Activated CD4-positive, alpha-beta T cell treated with anti-CD3 and anti-CD28 coated beads for 1 hour (primary cell): ENCODE measurements at places on chromosomes 7 and 10.

DNA sequence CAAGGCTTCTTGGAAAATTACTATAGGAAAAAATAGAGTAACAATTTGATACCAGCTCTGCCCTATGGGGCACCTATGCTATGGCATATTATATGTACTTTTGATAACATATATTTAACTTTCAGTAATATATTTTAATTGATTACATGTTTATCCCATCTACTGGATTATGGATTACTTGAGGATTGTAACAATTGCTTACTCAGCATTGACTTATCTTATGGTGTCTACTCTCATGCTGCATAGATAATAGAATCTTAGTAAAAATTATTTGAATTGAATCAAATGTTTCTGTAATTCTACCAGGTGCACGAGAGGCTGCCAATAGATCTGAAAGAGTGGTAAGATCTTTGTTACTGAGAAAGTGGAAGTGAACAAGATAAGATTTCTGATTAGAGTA, 57.8 kb upstream of the CALCR start:
- DNase-seq, result no peak

DNA sequence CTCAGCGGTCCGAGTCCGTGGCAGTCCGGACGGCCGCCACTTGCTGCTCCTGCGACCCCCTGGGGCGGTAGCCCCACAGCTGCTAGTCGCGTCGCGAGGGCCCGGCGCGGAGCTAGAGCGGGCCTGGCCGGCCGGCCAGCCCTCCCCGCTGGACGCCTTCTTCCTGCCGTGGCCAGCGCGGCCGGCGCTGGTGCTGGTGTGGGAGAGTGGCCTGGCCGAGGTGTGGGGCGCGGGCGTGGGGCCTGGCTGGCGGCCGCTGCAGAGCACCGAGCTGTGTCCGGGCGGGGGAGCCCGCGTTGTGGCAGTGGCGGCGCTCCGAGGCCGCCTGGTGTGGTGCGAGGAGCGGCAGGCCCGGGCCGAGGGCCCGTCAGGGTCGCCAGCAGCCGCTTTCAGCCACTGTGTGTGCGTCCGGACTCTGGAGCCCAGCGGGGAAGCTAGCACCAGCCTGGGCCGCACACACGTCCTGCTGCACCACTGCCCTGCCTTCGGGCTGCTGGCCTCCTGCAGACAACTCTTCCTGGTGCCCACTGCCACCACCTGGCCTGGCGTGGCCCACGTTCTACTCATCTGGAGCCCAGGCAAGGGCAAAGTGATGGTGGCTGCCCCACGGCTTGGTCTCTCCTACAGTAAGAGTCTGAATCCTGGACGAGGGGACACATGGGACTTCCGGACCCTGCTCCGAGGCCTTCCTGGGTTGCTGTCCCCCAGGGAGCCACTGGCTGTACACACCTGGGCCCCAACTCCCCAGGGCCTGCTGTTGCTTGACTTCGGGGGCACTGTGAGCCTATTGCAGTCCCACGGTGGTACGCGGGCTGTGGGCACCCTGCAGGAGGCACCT, 631 bp downstream of the HPS6 start:
- no peak for DNase-seq

DNA sequence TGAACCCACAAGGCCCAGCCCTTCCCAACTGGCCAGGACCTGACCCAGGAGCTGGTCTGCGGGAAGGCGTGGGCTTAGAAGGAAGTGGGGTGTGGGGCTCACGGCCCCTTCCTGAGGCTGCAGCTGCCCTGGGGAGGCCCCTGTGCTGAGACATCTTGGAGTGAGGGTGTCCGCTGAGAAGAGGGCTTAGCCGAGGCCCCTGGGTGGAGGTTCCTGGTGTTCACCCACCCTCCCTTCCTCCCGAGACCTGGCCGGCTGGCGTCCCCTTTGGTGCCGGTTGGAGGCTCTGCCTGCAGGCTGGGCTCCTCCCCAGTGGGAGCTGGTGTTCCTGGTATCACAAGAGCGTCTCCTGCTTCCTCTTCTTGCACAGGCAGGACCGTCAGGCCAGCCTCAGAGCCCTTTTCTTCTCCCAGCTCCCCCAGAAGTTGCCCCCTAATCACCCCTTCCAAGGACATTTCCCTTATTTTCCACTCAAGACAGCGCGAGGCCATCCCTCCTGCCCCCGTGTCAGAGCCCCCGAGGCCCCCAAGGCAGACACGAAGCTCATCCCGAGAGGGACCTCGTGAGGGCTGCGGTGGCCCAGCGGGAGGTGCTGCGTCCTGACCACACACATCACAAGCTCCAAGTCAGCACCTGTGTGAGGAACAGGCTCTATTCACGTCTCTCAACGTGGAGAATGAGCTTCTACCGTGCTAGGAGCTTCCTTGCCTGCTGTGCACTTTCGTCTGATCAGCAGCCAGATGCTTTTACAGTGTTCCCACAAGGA, 25.1 kb upstream of the FAM20C start:
- DNase-seq, result no peak

DNA sequence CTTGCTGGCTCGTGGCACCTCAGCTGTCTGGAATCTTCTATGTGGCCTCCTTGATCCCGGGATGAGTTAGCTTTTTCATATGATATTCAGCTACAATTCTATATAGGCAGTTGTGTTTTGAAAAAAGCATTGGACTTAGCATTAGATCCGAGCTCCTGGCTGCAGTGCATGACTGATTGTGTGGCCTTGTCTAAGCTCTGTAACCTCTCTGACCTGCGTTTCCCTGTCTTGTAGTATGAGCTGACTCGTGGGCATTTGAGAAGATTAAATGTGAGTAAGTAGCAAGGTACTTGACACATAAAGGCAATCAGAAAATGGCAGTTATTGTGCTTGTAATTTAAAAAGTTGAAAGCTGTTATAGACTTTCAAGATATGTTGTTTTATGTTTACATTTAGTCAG, 85.9 kb downstream of the CCNY start:
- no peak for DNase-seq

GRCh38 chr10:113504423-113504822, 48.4 kb upstream of the HABP2 start:
- no peak for DNase-seq

GRCh38 chr10:10661176-10661575, 356.5 kb upstream of the CELF2 start:
- no peak for DNase-seq

DNA sequence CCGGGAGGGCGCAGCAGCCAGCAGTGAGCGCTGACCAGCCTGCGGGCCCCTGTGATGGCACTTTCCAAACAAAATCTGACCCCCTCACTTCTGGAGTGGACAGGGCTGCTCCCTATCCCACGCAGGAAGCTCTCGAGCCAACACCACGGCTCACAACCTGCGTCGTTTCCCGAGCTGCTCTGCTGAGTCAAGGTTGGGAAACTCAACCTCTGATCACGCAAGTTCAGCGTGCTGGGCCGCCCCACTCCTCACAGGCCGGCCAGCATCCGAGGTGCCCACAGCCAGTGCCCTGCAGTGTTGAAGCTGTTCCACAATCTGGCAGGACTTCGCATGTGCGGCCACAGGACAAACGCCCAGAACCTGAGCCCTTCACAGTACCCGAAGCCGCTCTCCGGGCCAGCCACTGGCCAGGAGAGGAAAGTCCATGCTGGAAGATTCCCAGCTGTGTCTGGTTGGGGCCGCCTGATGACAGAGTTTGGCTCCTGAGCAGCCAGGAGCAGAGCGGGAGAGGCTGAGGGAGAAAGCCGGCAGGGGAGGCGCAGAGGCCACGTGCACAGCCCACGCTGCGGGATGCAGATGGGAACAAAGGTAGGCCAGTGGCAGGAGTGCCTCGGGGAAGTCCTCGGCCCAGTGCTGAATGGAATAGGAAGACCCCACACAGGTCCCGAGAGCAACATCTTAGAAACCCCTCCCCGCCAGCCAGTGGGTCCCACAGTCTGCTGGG, 263.3 kb upstream of the TCERG1L start:
- DNase-seq, result no peak

GRCh38 chr10:104816501-104816900, 175.4 kb downstream of the SORCS3 start:
- no peak for DNase-seq

DNA sequence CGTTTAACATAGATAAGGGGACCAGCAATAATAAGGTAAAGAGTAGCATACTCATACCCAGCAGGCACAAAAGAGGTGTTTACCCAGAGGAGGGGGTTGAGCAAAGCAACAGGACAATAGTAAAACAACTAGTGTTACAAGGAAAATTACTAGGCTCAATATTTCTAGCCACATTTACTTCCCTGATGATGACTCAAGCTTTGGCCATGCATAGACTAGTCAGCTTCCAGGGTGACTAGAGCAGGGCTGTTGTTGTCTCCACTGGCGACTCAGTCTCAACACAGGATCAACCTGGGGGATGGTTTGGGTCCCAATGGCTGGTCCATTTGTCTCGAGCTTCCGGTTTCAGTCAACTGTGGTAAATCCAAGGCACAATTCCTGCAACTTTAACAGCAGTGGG, 217.7 kb upstream of the KCND2 start:
- DNase-seq, result no peak

GRCh38 chr7:2526659-2527504, 7.3 kb downstream of the LFNG start:
- DNase-seq, result no peak

DNA sequence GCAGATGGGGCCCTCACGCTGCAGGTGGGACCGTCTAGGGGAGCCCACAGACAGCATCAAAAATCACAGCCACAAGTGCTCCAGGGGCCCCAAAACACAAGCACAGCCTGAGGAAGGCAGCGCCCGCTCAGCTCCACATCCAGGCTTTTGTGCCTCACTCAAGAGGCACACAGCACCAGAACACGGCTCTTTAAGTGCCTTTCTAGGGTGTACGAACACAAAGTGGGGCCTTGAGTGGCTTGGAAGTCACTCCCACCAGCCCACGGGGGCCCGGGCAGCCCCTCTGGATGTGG, 65.2 kb downstream of the DIP2C start:
- DNase-seq, result no peak

DNA sequence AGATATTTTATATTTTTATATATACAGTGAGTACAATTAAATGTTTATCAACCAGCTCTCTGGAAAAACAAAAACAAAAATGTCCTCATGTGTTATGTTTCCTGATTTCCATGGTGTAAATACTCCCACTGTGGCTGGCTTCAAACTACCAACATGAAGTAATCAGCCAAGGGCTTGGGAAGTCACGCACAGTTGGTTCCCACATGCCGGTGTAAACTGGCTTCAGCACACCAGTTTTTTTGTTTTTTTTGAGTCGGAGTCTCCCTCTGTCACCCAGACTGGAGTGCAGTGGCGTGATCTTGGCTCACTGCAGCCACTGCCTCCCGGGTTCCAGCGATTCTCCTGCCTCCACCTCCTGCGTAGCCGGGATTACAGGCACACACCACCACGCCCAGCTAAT, 11.8 kb downstream of the OSBPL3 start:
- no peak for DNase-seq

GRCh38 chr10:29658984-29659965, 24.5 kb upstream of the SVIL start:
- DNase-seq, result peak; percentile 43

DNA sequence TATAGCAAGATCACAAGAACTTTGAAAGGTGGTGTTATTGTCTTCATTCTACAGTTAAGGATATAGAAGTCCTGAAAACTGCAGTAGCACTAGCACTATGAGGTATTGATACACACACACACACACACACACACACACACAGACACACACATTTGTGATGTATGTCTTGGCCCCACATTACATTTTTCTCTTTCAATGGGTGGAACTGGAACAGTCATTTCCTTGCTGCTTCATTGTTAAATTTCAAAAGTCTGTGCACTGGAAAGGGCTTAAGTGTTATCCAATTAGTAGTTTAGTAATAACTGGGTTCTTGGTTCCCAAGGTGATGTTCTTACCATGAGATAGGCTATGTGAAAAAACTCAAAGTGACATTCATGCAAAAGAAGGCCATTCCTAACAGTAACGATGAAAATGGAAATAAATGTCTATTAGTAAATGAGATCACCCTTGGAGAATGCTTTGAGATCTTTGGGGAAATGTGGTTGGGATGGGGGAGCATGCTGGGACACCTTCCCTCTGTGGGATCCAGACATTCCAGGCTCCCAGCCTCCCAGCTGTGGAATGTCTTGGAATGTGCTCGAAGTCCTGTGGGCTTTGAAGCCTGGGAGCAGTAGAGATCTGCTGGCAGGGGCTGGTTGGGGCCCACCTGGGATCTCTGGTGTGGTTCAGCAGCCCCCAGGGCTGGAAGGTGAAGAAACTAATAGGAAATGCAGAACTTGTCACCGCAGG, 37.4 kb upstream of the CALD1 start:
- DNase-seq, result no peak

DNA sequence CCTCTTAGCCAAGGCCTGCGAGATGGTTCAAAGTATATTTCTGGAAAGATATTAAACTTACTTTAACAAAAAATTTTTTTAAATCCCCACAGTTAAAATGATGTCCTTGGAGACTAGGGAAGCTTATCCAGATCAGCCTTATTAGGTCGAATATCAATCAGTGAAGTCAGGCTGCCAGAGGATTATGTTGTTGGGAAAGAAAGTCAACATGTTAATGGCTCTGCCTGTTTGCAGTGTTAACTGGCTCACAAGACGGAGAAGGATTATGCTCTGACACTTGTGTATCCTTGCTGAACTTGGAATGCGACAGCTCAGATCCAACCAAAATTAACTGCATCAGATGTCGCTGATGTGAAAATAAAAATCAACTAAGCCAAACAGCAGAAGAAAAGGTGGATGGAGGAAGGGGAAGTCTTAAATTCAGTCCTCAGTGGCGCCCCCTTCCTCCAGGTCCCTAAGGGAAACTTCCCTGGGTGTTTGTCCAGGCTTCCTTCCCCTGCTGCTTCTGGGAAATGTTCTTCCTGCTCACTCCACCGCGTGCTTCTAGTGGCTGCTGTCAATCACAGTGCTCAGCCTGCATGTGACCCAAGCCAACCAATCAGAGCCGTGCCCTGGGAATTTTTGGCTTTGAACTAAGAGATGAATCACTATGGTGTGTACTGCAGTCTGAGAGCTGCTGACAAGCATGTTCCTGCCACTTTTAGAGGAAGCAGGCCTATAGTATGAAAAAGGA, 690.4 kb upstream of the NRP1 start:
- DNase-seq, result no peak

- DNase-seq, result no peak
Observed at GRCh38 chr7:15143936-15144335, 241.4 kb upstream of the DGKB start.

- DNase-seq, result no peak
Observed at GRCh38 chr7:149552799-149553198, 55.2 kb upstream of the ZNF746 start.

- DNase-seq, result no peak
Observed at GRCh38 chr7:128217030-128217805, 23.9 kb upstream of the LEP start.

DNA sequence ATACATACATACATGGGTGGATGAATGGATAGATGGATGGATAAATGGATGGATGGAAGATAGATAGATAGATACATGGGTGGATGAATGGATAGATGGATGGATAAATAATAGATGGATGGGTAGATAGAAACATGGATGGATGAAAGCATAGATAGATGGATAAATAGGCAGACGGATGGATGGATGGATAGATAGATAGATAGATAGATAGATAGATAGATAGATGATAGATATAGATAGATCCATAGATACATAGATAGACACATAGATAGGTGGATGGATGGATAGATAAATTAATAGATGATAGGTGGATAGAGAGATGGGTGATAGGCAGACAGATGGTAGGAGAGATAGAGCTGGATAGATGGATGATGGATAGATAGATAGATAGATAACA, 68.5 kb downstream of the FAM204A start:
- no peak for DNase-seq
